Naive thymus-derived CD8-positive, alpha-beta T cell (primary cell): ENCODE measurements at places on chromosomes 12 and 14.

- DNase-seq: no peak
Measured at GRCh38 chr12:42135259-42135814, 9.3 kb downstream of the GXYLT1 start.

- no peak for DNase-seq
Measured at GRCh38 chr14:99735189-99736135, 51.4 kb downstream of the CYP46A1 start.

DNA sequence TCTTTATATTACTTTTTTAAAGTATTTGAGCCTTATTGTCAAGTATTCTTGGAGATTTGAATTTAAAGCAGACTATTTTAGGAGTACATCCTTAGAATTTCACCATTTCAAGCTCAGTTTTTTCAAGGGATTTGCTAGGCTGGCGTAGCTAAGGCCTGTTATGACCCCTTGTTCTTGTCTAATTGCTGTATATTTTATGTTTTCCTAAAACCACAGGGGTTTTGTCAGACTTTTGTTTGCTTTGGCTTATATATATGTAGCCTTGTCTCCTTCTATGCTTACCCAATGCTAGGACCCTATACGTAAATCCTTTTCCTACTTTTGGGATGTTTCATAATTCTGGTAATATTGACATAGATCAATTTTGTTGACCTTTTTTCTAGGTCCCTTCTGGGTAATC is 147.0 kb upstream of the SYT10 start:
- no peak for DNase-seq

- no peak for DNase-seq
Measured at GRCh38 chr14:90728951-90729350, 87.3 kb downstream of the TTC7B start.

GRCh38 chr12:26948309-26948708 is 10.0 kb downstream of the FGFR1OP2 start:
- no peak for DNase-seq

GRCh38 chr14:68665792-68666204 is 127.1 kb downstream of the ZFP36L1 start:
- DNase-seq: no peak

GRCh38 chr14:53638966-53639365 is 317.7 kb downstream of the BMP4 start:
- DNase-seq: no peak

DNA sequence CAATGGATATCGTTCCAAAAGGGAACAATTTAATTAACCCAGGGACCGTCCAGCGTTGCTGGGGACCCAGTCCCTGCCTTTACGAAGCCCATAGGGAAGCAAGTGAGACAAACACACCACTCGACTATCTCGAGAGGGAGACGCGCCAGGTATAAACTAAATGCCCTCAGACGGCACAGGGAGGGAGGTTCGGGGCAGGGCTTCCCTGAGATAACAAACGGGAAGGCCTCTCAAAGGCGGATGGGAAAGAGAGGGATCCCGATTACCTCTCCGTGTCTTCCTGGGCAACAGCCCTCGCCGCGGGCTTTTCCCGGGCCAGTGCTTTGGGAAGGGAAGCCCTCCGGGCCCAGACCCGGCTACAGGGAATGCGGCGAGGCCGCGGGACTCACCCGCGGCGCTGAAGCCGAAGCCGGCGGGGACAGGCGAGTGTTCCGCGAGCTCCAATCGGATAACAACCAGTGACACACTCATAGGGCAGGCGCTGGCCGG is 390 bp downstream of the BRAP start:
- no peak for DNase-seq

DNA sequence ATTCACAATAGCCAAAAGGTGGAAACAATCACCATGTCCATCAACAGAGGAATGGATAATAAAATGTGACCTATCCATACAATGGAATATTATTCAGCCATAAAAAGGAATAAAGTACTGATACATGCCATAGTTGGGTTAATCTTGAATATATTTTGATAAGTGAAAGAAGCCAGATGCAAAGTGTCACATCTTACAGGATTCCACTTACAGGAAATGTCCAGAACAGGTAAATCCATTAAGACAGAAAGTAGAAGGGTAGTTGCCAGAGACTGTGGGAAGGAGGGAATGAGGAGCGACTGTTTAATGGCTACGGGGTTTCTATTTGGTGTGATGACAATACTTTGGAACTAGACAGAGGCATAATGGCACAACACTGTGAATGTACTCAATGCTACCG is 171.6 kb downstream of the KSR2 start:
- no peak for DNase-seq

- no peak for DNase-seq
Measured at GRCh38 chr12:131521326-131521725, 189.6 kb upstream of the SFSWAP start.

- no peak for DNase-seq
Measured at GRCh38 chr12:111428728-111429175, 23.0 kb downstream of the SH2B3 start.

- no peak for DNase-seq
Measured at GRCh38 chr12:46507766-46508165, 135.2 kb upstream of the SLC38A2 start.

GRCh38 chr14:91835197-91835919 is 32.0 kb downstream of the TC2N start:
- DNase-seq: no peak

DNA sequence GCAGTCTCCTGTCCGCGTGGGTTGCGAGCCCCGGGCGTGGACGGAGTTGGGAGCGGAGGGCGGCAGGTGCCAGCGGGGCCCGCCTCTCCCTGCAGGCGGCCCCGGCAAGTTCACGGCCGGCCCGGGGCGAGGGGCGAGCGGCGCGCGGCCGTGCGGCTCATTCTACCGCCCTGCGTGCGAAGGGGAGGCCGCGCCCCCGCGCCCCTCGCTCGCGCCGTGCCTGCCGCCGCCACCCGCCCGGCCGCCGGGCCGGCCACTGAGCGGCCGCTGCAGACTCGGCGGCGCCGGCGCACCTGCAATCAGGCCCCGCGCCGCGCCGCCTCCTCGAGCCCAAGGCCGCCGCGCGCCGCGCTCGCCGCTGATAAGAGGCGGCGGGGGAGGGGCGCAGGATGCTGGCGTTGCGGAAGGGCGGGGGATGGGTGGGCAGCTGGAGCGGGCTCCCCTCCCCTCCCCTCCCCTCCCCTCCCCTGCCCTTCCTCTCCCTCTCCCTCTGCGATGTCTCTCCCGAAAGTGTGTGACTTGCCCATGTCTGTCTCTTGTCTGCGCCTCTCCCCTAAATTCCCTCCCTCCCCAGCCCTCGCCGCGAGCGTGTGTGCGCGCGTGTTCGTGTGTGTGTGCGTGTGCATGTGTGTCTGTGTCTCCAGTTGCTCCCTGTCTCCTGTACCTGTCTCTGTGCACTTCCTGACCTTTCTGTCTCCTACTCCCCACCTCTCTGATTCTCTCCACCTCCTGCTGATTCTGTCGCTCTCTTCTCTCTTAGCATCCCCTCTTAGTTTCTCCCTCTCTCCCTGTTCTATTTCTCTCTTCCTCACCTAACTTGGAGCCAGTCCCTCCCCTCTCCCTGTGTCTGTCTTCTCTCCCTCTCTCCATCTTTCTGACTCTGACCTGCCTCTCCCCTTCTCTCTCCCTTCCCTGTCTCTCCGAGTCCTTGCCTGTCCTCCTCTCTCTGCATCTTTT is 768.1 kb upstream of the TBX3 start:
- no peak for DNase-seq

GRCh38 chr14:103767336-103767894 is 51.8 kb downstream of the ZFYVE21 start:
- no peak for DNase-seq

- no peak for DNase-seq
Measured at GRCh38 chr12:23133471-23133870, 508.5 kb downstream of the ETNK1 start.

GRCh38 chr12:24661657-24662096 is 287.2 kb downstream of the BCAT1 start:
- DNase-seq: no peak

DNA sequence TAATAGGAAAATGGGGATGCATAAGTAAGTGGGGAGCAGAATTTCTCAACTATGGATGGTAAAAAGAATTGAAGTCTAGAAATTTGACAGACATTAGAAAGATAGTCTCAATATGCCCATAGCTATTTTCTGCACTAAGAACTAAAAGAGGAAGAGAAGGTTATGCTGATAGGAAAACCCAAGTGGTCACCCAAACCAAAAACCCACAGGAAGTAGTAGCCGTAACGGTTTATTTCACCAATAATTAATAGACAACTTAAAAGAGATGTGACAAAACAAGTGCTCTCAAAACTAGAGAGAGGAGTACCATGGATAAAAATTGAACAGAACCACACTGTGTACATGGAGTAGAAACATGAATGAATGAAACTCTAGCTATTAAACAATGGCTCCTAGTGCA is 295.4 kb downstream of the FSCB start:
- no peak for DNase-seq

GRCh38 chr14:100298551-100299237 is 7.5 kb downstream of the SLC25A29 start:
- DNase-seq: no peak

- no peak for DNase-seq
Measured at GRCh38 chr14:50020184-50020583, 96.2 kb downstream of the VCPKMT start.

DNA sequence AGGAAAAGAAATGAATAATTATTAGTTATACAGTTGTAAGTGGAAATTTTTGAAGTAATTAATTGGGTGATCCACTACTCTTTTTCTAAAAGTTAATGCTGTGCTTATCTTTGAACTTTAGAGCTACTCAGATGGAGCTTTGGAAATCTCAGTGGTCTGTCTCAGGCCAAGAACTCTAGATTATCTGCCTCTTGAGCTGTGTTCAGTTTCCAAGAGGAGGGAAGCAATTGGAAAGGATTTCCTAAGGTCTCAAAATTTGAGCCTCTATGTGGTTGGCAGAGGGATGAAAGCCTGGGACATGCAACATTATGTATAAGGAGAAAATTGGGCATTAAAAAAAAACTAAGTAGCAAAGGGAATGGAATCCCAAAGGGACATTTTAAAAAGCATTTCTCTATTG is 334.0 kb upstream of the PRICKLE1 start:
- DNase-seq: no peak

DNA sequence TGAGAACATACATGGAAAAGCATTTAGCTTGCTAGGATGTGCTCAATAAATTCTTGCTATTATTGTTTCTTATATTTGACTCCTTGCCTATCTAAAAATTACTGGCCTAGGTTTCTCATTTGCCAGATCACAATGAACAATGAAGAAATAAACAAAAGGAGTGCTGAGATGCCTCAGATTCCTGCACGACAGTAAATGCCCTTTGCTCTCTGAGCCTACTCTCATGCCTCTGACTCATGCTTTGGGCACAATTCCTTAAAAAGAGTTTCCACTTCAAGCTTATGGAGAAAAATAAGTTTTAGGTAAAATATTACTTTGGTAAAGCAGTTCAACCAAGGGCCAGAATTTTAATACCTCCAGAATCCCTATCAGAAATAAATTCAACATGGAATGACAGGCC is 30.9 kb downstream of the GRIN2B start:
- no peak for DNase-seq
